ENCODE measurements at places on chromosomes 11 and 22. TPM values are rescaled to one million over a fixed set of nuclear protein-coding genes. Genes with fewer than 3 reads are reported as not detected.

- no peak for DNase-seq
Measured at GRCh38 chr11:31818425-31818755, 7.3 kb upstream of the PAX6 start.

DNA sequence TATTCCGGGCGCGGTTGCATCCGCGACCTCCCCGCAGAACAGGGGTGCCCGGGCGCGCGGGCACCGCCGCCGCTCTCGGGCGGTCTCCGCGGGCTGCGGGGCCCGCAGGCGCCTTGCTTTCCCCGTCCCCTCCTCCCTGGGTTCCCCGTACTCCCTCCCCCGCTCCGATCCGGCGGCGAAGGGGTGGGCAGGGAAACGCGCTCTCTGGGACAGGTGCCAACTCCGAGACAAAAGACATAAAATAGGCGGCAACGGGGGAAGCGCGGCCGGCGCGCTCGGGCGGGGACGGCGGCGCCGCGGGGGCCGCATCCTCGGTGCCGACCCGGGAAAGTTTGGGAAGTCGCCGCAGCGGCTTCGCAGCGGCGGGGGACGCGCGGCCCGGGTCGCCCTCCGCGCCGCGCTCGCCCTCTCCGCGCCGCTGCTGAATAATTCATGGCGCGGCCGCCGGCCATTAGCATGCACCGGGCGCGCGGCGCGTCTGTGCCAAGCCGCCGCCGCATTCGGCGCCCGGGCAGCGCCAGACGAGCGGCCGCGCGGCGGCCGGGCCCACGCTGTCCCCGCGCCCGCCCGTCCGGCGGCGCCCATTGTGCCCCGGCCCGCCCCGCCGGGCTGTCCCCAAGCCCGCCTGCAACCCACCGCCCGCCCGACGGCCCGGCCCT is 78.7 kb upstream of the PPARA start:
- DNase-seq = peak; percentile 92

- DNase-seq = no peak
Measured at GRCh38 chr11:93517611-93518010, 25.6 kb downstream of the SMCO4 start.

DNA sequence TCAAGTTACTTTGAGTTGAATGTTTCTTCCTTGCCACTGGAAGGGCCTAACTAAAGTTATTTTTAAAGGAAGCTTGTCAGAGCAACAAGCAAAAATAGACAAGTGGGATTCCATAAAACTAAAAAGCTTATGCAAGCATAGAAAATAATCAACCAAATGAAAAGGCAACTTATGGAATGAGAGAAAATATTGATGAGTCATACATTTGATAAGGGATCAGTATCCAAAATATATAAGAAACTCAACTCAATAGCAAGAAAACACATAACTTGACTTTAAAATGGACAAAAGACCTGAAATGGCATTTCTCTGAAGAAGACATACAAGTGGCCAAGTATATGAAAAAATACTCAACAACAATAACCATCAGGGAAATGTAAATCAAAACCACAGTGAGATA is 264.5 kb upstream of the UBASH3B start:
- DNase-seq = no peak

GRCh38 chr11:128246810-128247594 is 340.4 kb downstream of the ETS1 start:
- no peak for DNase-seq

DNA sequence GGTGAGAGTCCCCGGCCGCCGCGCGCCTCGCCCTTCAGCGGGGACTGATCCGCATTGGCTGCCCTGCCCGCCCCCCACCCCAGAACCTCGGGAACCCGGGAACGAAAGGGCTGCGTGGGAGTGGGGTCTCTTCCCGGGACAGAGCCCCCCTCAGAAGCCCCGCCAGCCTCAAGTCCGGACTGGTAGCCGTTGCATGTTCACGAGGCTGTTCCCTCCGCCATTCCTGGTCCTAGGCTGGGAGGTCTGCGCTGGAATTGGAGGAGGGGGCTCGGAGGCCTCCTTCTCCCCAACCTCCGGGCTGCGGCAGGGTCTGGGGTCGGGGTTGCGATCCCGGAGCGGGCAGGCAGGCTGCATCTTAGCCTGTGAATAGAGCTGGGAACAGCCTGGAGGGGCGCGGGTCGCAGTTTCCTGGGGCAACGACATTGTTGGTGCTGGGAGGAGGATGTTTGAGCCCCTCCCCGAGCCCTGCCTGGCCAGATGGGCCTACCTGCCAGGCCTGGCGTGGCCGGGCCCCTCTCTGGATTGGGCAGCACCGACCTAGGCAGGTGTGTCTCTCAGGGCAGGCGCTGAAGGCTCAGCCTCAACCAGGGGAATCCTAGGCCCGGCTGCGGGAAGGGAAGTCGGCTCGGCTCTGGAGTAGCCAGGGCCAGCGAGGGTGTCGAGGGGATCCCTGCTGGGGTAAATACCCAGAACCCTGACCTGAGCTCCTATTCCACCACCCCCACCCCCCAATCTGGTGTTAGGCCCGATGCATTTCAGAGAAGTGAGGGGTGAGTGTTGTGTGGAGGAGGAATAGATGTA is 670 bp downstream of the MAPK8IP1 start:
- DNase-seq = no peak

DNA sequence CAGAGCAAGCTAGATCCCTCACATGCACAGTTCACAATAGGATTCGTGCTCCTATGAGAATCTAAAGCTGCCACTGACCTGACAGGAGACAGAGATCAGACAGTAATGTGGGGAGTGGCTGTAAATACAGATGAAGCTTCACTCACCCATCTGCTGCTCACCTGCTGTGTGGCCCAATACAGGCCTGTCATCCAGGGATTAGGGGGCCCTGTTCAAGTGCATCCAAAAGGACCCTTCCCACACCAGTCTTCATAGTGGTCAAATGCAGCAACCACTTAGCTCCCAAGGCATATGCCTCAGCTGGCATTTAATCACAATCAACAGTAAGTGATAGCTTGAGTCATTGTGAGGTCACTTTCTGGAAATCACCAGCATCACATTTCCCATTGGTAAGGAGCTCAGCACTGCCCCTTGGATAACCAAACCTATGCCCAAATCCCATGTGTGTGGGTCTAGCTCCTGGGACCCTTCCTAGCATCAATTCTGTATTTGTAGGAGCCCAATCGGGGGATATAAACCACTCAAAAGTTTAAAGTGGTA is 65.6 kb downstream of the OR4C45 start:
- no peak for DNase-seq

DNA sequence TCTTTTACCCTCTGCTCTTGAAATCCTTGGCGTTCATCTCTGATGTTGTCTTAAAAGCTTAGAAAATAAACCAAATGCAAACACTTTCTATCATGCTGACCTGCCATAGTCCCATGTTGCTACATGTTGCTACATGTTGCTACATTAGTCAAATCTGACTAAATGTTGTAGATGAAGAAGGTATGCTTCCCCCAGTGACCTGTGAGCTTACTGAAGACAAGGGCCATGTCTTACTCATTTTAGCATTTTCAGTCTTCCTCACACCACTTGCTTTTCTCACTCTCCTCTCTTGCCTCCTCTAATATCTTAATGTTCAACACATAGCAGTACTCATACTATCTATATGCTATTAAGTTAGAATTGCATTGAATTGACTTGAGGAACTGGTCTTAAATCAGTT is 346.4 kb upstream of the MTNR1B start:
- DNase-seq = no peak

DNA sequence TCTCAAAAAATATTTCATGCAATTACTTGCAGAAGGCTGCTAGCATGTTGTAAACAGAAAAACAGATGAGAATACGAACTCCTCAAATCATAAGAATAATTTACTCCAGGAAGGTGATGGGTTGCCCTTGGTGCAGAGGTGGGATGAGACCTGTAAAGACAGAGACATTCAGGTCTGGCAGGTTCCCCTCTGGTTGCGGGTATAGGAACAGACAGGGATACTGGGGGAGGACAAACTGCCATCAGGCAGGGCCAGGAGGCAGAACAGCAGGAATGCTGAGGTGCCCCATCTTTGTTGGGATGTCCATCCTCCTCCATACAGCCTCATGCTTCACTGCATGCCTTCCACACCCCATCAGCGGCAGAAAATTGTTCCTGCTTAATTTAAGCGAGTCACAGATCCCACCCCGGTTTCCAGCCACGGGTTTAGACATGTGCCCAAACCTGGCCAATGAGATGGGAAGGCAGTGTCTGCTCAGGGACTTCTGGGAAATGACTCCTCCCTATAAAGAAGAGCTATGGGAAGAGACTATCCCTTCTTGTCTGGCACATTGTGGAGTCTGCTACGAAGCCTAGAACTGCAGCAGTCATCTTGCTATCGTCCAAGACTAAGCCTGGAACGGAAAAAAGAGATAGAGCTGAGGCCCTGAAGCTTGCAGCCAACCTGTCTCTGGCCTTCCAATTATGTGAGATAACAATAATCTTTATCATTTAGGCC is 23.1 kb upstream of the IRAG1 start:
- no peak for DNase-seq

DNA sequence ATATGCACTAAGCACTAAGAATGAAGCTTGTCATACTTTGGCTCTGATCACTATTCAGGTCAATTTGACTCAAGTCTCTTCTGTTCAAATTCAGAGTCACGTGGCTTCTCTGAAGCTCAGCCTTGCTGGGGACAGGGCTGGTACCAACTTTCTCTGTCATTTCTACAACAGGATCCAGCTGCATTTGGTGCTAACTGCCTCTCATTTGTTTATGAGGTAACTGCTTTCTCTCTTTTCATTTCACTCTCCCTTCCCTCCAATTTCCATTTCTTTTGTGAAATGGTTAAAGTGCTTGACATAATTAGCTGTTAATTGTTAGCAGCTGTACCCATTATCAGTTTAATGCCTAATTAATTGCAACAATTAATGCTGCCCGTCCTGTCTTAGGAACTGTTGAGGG is 259.7 kb upstream of the PLET1 start:
- no peak for DNase-seq

GRCh38 chr11:67616431-67617242 is 9.9 kb downstream of the NDUFV1 start:
- DNase-seq = no peak

- no peak for DNase-seq
Measured at GRCh38 chr11:1868636-1869291, 15.9 kb downstream of the LSP1 start.

DNA sequence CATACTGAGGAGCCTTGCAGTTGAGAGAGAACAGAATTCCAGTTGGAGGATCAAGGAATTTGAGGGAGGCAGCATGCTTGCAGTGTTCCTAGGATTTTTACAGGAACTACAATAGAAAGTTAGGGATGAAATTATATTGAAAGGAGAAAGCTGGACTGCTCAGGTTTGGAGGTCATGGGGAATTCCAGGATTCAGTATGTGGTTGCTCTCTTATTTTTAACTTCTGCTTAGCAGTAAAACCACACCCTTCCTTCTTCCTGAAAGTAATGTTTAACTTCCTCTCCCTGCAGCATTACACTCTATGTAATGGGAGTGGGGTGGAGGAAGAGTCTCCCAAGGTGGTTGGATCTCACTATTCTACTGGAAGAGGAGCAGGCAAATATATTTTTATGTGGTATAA is 31.3 kb downstream of the CTNND1 start:
- DNase-seq = peak; percentile 58

DNA sequence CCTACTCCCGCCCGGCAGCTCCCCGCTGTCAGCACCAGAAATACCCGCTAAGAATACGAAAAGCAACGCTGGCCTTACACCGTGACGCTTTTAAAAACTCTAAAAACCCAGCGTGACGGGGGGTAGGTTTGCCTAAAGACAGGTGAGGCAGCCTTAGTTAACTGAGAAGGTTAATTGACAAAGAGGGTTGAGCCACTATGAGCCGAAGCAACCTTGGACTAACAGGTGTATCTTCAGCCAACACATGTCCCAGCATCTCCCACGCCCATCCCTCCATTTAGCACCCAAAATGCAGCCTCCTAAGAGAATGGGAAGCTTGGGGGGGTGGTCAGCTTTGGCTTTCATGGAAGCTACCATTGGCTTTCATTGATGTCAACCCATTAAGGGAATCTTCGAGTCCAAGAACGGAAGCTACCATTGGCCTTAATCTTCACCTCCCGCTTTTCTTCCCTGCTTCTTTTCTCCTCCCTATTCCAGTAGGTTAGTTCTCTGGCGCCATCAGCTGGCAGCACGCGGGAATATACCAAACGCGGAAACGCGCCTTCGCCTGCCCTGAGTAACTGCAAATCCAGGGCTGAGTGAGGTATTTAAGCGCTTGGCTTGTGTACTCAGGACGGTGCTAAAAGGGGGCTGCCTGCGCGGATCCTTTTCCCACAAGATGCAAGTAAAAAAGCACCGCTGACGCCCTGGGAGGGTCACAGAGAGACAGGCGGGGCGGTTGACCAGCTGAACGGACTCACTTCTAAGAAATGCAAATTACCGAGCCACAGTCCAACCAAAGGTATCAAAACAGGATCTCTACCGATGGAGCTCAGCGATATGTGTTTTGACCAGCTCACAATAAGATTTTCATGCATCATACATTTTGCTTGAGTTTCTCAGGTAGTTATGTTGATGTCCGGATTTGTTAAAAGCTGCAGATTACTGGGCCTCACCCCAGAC is 38.5 kb upstream of the GLYATL1 start:
- DNase-seq = peak; percentile 41

DNA sequence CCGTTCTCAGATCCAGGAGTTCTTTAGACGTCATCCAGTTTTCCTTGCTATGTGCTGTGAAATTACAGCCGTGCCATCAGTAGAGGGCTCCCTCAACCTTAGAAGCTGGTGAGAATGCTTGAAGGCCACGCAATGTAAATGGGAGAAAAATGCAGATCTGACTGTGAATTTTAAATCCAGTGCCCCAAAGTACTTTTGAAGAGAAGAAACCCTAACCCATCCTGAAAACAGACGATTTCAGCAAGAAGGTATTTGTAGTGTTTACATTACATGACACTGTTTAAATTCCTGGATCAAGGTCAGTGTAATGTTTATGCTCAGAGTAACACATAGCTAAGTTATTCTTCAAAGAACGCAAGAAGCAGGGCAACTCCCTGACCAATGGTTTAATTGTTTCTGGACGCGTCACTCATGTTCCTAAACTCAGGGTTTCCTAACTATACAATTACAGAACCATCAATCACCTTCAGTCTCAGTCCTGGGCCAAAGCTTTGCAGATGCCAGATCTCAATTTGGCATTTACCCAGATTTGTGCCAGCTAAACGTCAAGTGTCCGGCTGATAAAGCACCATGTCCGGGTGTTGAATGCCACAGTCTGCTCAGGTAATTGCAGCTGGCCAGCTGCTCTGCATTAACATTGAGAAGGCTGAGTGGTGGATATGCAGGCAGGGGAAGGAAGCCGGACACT is 38.2 kb downstream of the ADAMTS8 start:
- peak; percentile 32 for DNase-seq

APOBEC3A gene
- not detected for polyA plus RNA-seq

KCNA4 gene
- not detected for polyA plus RNA-seq

OR5W2 gene
- not detected for polyA plus RNA-seq

Measured in endothelial cell of umbilical vein (primary cell).